ENCODE measurements at places on chromosomes 5 and 9.

DNA sequence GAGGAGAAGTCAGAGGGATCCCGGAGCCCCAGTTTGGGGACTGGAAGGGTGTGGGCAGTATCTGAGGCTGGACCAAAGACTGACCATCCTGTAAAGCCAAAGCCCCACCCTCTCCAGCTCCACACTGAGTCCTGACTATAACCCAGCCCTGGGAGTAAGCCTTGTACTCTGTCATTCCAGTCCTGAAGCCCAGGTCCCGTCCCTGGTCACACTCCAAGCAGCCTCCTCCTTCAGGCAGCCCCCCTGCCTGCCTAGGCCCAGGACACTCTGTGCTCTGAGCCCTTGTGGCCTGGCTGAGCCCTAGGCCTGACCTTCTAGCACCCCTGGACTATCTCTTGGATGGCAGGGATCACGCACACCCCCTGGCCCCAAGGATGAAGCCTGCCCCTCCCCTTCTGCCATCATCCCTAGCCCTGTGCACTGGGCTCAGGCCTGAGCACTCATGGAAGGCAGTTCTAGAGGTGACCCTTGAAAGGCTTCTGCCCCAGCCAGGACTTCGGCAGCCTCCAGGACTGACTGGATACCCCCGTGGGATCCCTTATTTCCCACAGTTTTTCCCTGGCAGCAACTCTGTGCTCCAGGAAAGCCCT lies 28.0 kb upstream of the ENHO start:
- DNase-seq, result no peak

GRCh38 chr9:11868795-11869194 lies 824.4 kb upstream of the TYRP1 start:
- no peak for DNase-seq

GRCh38 chr9:84061613-84062193 lies 81.1 kb downstream of the RMI1 start:
- DNase-seq, result no peak

GRCh38 chr5:61123145-61123544 lies 39.1 kb downstream of the SMIM15 start:
- no peak for DNase-seq

DNA sequence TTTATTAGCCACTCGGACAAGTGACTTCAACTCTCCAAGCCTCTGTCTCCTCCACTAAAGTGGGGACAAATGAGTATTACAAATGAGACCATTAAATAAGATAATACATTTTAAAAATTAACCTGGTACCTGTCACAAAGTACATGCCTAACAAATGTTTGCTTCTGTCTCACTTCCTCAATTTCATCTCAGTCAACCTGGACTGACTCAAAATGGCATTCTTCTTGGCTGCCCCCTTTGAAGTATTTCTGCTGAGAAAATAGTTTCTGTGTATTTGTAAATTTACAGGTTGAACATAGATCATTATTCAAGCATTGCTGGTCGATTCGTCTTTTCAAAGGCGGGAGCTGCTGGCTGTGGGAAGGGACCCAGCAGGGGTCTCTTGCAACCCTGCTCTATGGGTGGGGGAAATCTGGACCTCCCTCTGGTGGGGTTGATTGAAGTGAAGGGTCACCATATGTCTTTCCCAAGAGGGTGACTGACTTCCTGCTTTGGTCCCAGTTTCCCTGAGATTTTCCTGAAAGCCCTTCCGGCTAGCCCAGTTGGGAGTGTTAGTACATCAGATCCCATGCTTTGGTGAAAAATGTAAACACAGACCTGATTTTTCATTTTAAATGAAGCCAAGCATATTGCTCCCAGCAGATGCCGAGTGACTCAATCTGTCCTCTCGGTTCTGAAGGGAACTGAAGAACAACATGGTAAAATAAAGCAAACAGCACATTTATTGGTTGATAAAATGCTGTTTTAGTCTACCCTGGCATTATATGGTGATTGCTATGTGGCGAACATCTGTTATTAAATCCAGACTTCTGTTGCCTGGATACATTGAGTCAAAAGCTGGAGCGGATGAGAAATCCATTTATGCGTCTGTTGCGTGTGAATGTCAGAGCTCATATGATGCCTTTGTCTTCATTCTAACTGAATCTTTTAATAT lies 73.0 kb downstream of the KCNIP1 start:
- no peak for DNase-seq

GRCh38 chr5:135454946-135455345 lies 2.8 kb upstream of the TIFAB start:
- no peak for DNase-seq

- no peak for DNase-seq
Observed at GRCh38 chr9:135256581-135257354, 169.3 kb downstream of the OLFM1 start.

DNA sequence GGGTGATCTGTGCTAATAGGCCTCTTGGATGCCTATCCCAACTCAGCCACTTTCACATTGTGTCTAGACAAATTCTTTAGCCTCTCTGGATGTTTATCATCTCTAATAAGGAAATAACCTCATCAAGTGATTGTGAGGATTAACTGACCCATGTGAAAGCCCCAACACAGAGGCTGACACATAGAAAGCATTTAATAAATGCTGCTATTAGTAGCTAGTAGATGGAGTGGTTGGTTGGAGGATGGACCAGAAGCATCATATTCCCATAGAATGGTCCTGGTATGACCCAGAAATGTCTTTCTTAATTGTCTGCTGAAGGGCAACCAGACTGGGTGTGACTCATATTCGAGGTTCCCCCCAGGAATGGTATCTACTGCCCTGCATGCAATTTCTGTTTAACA lies 124.4 kb downstream of the PIK3R1 start:
- DNase-seq, result no peak

- no peak for DNase-seq
Observed at GRCh38 chr9:109252291-109252690, 68.6 kb downstream of the EPB41L4B start.

- no peak for DNase-seq
Observed at GRCh38 chr9:130847306-130848217, 12.5 kb downstream of the ABL1 start.

- DNase-seq, result no peak
Observed at GRCh38 chr9:2781336-2781735, 62.6 kb downstream of the PUM3 start.

DNA sequence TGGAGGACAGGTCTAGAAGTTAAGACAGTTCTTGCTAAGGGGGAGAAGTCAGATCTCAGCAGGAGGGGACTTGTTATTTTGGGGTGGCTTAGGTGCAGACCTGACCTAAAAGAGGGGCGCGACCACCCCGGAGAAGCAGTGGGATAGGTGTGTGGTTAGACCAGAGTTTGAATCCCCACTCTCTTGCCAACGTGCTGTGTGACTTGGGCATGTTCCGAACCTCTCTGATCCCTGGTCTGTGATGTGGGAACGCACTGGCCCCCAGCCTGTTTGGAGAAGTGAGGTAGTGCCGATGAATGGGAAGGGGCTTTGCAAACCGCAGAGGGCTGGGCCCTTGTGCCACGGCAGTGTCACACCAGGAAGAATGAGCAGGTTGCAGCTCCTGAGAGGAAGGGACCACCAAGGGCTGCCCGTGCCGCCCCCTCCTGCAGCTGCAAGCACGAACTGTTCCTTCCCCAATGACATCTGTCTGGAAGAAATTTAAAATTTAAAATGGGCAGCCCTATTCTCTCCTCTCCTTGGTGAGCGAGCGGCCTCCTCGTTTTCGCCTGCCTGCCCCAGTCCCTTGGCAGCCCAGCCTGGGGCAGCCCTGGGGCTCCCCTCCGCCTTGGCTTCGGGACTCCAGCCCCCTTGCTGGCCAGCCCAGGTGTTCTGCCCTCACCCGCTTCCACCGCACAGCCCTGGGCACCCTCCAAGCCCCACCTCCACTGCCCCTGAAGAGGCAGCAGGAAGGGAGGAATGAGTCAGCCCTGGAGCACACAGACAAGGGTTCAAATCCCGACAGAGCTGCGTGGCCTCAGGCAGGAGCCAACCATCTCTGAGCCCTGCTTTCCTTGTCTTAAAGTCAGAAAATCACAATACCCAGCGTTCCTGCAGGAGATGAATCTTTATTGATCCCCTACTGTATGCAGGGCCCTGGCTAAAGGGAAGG lies 1.6 kb downstream of the FIBCD1 start:
- DNase-seq, result no peak

GRCh38 chr9:116654059-116654355 lies 33.1 kb upstream of the TRIM32 start:
- DNase-seq, result no peak

GRCh38 chr5:88226881-88227450 lies 41.7 kb downstream of the TMEM161B start:
- DNase-seq, result no peak

- no peak for DNase-seq
Observed at GRCh38 chr9:132372177-132373095, 17.6 kb upstream of the SETX start.

GRCh38 chr5:136040746-136041415 lies 12.1 kb downstream of the TGFBI start:
- no peak for DNase-seq

DNA sequence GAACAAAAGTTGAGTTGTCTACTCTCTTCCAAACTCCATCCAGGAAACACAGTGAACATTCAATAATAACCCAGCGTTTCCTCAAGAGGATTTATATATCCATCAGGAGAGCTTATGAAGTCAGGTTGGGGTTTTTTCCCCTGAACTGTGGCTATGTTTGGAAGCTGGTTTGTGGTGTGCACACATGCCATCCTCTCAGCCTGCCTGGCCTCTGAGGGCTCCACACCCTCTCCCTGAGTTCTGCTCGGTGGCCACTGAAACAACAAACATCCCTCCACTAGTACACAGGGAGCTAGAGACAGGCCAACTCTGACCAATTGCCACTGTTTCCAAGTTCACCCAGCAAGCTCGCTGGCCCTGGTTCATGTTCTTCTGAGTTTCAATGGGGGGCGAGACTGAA lies 35.7 kb downstream of the SMIM23 start:
- no peak for DNase-seq

GRCh38 chr5:58362135-58362534 lies 97.8 kb downstream of the PLK2 start:
- no peak for DNase-seq

GRCh38 chr9:133729617-133730281 lies 8.4 kb downstream of the SARDH start:
- no peak for DNase-seq

DNA sequence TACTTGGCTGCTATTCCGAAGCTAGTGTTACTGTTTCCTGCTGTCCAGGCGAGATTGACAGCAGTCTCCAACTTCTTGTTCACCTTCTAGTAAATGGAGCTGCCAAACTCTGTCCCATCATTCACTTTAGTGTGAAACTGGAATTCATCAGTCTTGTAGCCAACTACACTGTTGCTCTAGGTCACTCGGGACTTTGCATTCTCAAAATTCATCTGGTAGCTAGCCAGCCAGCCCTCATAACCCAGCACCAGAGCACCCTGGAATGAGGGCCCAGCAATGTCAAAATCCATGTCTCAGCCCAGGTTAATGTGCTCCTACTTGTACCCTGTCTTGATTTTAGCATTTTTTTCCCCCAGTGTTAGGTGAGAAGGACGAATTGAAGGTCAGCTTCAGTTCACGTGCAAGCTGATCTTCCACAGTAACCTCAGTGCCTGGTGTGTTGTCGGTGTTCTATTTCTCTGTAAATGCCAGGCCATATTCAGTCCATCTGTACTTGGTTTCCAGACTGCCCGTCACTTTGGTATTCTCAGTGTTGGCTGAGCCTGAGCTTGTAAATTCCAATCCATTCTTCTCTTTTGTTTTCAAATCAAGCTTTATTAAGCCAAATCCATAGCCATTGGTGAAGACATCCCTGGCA lies 28.9 kb downstream of the ZNF169 start:
- no peak for DNase-seq

- no peak for DNase-seq
Observed at GRCh38 chr5:130289132-130290088, 385.1 kb downstream of the CHSY3 start.

- no peak for DNase-seq
Observed at GRCh38 chr9:109940561-109940960, 160.6 kb downstream of the PALM2AKAP2 start.

- no peak for DNase-seq
Observed at GRCh38 chr5:139634028-139634325, 14.2 kb upstream of the CXXC5 start.

DNA sequence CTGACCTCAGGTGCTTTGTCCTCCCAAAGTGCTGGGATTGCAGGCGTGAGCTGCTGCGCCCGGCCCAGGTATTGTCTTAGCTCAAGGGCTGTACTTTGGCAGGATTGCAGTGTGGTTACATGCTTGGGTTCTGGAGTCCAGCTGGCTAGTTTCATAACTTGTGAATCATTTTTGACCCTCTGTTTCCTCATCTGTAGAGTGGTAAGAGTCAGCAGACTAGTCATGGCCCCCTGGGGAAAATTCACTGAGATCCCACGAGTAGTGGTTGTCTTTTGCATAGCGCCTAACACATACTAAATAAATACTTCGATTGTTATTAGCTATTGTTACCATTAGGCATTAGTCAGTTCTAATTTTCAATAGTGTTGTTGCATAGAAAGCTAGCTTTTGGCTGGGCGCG lies 14.3 kb downstream of the PTPA start:
- DNase-seq, result no peak

DNA sequence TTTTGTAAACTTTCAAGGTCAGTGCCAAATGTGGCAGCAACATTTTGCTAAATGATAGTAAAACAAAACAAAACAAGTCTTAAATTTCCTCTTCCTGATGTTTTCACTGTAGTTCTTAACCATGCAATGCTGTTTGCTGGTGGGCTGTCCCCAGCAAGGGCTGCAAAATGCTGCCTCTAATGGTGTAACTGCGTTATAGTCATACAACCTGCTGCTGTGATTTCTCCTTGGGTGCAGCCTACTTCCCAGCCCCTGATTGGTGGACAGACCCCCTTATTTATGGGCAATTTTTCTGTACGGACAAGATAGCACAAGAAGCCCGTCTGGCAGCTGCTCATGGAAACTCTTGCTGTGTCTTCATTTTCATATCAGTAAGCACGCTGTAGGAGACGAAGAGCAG lies 26.6 kb upstream of the PIP5K1B start:
- peak; percentile 15 for DNase-seq

- peak; percentile 18 for DNase-seq
Observed at GRCh38 chr9:38023661-38024035, 45.4 kb downstream of the SHB start.

- DNase-seq, result no peak
Observed at GRCh38 chr5:16260000-16260399, 80.4 kb upstream of the MARCHF11 start.

DNA sequence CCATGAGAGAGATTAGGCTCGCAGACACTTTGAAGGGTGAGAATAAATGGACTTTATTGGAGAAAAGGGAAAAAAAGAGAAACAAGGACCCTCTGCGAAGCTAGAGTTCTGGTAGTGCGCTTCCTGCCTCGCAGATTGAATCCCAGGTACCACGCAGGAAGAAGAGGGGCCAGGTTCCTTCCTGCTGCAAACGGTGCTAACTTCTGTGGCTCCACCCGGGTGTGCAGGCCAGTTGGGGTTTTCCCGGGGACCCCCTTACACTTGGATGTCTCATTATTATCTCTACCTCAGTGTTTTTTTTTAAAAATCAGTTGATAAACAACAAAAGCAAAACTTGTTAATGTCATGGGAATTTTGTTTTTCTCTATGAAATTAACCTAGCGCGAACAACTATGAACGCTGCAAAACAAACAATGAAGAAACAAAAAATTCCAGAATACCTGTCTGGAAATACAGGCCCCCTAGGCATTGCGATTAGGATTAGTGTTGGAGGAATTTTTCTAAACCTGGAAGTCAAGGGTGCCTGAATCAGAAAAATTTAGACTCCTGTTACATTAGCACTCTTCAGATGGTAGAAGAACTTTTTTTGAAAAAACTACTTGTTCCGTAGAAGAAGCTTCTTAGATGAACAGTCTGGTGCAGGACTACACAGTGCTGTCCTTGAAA lies 414.5 kb downstream of the MAN2A1 start:
- no peak for DNase-seq

Measured in right kidney (tissue), 9 donors.